ENCODE measurements at places on chromosomes 4 and X.

DNA sequence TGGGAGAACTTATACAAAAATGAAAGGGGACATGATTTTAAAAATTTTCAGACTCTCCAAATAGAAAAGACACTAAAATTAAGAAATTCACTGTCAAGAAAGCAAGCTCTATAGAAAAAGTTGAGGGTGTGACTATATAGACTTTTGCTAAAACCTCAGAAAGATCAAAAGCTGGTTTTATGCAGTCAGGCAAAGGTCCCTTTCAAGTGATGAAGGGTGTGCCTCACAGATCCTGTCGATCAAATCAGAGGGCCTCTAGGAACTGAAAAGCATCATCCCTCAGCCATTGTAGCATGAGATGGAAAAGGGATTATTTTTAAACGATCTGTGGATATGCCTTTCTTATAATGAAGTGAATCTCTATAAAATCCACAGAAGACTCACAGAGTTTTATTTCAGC is 116.5 kb downstream of the FAM13A start:
- no peak for DNase-seq

GRCh38 chr4:124555959-124556358 is 156.6 kb downstream of the ANKRD50 start:
- no peak for DNase-seq

- DNase-seq = no peak
These were observed 28.8 kb downstream of the PRDM8 start for GRCh38 chr4:80226094-80226493.

GRCh38 chr4:182521011-182521410 is 277.8 kb downstream of the TENM3 start:
- DNase-seq = no peak

DNA sequence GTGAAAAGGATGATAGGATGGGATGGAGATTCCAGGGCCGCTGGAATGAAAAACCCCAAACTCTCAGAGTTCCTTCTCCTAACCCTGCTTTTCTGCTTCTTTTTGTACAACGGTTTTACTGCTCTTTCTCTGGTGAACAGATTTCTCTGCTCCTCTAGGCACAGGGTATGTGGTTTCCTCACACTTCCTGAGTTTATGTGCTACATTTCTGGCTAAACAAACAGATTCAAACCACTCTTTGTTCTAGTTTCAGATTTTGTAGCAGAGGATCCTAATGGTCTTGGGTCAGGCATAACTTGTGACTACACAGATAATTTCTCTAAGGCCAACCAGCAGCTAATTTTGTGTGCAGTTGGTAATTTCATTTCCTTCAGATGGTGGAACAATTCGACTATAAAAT is 52.6 kb downstream of the OSTC start:
- DNase-seq = no peak

GRCh38 chrX:96568071-96568470 is 116.6 kb upstream of the DIAPH2 start:
- DNase-seq = no peak

GRCh38 chrX:104660092-104660491 is 94.1 kb downstream of the IL1RAPL2 start:
- DNase-seq = no peak

DNA sequence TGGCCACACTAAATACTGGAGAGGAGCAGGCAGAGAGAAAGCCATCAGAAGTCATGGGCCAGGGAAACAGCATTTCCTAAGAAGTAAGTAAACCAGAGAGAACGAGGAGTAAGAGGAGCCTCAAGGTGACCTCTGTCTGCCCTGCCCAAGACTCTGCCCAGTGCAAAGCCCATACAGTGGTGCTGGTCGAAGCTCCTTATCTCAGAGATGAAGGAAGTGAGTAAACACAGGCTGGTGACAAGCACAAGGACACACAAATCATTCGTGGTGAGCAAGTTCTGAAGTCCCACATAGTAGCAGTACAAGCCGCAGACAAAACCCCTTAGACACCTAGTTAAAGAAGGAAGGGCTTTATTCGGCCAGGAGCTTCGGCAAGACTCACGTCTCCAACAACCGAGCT is 62.7 kb downstream of the DCTD start:
- no peak for DNase-seq

DNA sequence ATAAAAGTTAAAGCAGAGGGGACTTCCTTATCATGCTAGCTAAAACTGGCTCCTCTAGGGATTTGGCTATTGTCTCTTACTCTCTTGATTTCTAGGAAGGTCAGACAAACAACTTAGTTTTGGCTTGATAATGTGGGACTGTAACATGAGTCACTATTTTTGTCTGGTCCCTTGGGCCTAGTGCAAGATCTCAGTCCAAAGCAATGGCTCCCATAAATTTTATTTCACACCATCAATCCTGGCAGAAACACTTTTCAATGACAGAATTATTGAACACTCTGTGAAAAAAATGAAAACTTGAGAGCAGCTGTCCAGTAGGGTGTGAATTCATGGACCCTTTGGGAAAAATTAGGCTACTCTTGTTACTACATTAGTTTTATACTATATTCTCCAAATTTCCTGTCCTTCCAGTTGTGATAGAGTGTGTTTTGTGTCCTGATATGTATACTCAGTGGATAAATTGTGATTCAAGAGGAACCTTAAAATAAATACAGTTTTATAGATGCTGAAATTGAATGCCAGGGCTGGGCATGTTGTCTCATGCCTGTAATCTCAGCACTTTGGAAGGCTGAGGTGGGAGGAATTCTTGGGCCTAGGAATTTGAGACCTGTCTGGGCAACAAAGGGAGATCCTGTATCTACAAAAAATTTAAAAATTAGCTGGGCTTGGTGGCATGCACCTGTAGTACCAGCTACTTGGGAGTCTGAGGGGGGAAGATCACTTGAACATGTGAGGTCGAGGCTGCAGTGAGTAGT is 10.8 kb upstream of the SNCA start:
- DNase-seq = no peak

DNA sequence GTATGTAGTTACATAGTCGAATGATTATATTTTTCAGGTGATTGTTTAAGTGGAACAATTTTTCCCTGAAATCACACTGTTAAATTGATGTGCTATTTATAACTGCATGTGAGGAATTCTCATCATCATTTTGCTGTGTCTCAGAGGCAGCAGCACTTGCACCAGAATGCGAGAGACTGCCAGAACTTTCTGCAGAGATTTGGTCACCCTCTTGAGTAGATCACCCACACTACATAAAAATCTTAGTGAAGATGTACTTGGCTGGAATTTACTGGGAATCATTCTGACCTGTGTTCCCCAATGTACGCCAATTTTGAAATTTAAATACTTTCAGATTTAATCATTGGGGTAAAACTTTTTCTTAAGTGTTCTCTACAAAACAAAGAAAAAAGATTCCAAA is 5.4 kb downstream of the UGT2B4 start:
- DNase-seq = no peak

GRCh38 chr4:5710065-5710960 is 688 bp upstream of the EVC start:
- DNase-seq = no peak

DNA sequence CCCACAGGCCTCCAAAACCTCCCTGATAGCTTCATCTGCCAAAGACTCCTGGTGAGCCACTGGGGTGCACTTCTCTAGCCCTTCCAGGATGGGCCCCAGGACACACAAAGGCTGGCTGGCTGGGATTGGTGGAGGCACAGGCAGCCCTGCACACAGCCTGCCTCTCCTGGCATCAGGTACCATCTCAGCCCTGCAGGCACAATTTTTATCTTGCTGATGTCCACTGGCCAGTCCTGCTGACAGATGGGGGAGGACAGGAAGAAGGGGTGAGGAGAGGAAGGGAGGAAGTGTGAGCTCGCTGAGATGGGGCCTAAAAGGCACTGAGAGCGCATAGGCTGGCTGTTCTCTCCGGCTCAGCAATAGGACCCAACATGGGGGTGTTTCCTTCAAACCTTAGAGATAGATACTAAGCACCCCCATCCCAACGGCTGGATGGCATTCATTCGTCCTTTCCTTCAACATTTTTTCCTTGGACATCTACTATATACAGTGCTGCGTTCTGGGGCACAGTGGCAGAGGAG is 92.7 kb downstream of the PJA1 start:
- no peak for DNase-seq

DNA sequence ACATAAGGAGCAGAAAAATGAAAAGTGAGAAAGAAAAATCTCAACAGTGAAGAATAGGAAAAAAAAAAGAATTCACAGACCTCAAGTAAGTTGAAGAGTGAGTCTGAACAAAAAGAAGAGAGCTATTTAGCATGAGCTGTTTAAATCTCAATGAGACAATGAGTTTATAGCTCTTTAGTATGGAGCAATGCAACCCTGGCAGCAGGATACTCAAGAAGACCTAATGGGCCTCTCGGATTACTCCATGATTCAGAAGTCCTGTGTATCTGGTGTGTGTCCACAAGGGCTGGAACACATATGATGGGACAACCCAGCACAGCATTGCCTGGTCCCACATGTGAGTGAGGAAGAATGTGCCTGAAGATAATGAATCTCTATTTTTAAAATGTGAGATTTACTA is 563.1 kb upstream of the INTU start:
- no peak for DNase-seq

GRCh38 chr4:49000806-49001205 is 14.7 kb downstream of the CWH43 start:
- no peak for DNase-seq

GRCh38 chr4:90025248-90025647 is 101.9 kb upstream of the CCSER1 start:
- peak; percentile 3 for DNase-seq

GRCh38 chr4:37983951-37984350 is 23.8 kb downstream of the PTTG2 start:
- DNase-seq = no peak

DNA sequence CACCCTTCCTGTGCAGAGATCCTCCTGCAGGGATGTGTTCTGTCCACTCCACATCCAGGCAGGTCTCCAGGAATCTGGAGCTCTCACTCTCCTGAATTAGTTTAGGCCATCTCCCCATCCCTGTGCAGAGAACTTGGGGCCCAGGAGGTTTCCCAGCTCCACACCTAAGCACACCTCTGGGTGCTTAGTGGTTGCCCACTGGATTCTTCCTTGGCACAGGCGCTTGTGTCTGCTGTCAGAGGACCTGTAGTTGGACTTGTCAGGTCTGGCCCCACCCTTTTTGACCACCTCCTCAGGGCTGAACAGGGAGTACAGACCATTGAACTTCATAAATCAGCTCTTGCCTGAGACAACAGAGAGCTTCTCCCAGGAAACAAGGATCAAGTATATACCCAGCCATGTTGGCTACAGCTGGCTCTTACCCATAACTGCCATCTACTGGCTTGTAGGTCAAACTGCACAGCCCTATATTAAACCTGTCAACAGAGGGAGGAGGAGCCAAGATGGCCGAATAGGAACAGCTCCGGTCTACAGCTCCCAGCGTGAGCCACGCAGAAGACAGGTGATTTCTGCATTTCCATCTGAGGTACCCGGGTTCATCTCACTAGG is 275.5 kb downstream of the PPARGC1A start:
- no peak for DNase-seq

GRCh38 chr4:114180481-114180880 is 201.0 kb upstream of the ARSJ start:
- DNase-seq = peak; percentile 3

DNA sequence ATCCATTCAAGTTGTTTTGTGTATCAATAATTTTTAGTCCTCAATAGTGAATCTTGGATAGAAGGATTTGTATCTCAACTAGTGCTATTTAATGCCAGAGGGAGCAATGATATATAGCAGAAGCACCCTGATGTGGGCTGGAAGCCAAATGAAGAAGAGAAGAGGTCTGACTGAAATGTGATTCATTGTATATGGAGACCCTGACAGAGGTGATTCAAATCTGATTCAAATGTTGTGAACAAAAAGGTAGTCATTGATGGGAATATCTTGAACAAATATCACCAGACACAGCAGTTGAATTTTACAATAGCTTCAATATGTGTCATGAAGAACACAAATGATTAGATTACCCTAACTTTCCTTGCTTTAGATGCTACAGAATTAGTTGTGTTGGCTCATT is 27.5 kb upstream of the SULT1B1 start:
- DNase-seq = no peak

GRCh38 chrX:106716463-106716862 is 10.0 kb upstream of the RNF128 start:
- DNase-seq = no peak

GRCh38 chrX:16014171-16014570 is 109.2 kb upstream of the GRPR start:
- no peak for DNase-seq

Measured in NCI-H2227 treated with DMSO at 0.1 percent for 48 hours (cell line).